GM04504 (cell line): ENCODE measurements at places on chromosomes 7 and 10.
A peak's percentile ranks its signal among the peaks of the same experiment; 100 is the strongest.

DNA sequence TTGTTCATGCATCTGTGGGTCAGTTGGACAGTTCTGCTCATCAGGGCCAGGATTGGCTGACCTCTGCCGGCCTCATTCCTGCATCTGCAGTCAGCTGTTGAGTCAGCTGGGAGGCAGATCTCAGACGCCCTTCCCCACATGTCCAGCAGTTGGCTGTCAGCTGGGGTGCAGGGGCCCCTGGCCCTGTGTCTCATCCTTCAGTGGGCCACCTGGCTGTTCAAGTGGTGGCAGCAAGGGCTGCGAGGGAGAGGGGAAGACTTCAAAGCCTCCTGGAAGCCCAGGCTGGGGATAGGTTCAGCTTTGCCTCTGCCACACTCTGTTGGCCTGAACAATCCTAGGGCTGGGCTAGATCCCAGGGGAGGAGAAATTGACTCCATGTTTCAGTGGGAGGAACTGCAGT is 33.2 kb downstream of the TACR2 start:
- peak; percentile 62 for DNase-seq

- no peak for DNase-seq
Observed at GRCh38 chr7:35707422-35707821, 12.5 kb upstream of the HERPUD2 start.

DNA sequence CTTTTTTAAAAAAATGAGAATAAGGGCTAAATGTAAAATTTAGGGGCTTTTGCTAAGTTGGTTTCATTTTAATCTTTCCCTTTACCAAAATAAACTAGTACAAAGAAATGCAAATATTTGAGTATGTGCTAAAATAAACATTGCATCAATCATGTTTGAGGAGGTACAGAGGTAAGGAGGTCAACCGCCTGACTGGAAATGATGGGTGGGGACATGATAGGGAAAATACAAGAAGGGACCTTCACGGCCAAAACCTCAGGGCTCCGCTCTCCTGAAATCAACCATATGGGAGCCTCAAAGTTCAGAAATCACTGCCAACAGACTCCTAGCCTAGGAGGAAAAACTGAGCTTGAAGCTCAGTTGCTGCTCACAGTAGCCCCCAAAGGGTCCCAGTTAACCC is 207.6 kb downstream of the AHR start:
- DNase-seq, result no peak

DNA sequence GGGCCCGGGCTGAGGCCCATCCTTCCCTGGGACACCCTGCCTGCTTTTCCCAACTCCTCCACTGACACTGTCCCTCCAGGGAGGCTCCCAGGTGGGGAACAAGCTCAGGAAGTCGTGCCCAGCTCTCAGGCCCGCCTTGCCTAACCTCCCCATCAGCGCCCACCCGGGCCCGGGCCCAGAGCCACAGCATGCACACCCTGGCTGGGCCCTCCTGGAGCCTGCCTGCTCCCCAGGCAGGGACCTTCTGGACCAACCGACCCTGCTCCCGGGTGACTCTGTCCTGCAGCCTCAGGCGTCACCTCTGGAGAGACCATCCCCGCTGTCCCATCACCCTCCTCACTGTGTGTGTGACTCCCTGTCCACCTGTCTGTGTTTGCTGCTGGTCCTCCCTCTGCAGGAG is 1.8 kb upstream of the TMEM184A start:
- no peak for DNase-seq

- no peak for DNase-seq
Observed at GRCh38 chr10:31522820-31523219, 203.8 kb downstream of the ZEB1 start.

DNA sequence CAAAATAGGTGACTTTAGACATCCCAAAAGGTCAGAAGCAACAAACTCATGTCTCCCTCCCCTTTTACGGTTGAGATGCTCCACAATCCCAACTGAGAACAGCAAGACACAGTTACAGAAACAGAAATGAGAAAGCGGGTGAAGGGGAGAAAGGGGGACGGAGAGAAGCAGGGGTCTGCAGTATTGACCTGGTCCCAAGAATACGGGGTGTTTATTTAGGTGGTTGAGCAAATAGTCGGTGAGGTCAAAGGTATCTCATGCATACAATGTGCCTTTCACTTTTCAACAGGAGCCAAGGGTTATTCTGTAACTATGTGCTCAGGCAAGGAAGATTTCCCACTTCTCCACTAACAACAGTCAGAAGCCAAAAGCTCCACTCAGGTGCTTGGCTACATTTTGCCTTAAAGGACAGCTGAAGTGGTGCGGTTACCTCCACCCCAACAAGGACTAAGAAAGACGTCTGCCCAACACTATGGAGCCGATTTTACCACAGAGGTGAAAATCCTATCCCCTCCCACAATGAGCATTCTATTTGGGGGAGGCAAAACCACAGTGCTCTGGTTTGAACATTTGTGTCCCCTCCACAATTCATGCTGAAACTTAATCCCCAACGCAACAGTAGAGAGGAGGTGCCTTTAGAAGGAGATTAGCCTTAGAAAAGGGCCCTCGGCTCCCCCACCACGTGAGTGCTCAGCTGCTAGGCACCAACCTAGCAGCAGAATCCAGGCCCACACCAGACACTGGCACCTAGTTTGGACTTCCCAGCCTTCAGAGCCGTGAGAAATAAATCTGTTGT is 77.9 kb downstream of the PARD3 start:
- no peak for DNase-seq

DNA sequence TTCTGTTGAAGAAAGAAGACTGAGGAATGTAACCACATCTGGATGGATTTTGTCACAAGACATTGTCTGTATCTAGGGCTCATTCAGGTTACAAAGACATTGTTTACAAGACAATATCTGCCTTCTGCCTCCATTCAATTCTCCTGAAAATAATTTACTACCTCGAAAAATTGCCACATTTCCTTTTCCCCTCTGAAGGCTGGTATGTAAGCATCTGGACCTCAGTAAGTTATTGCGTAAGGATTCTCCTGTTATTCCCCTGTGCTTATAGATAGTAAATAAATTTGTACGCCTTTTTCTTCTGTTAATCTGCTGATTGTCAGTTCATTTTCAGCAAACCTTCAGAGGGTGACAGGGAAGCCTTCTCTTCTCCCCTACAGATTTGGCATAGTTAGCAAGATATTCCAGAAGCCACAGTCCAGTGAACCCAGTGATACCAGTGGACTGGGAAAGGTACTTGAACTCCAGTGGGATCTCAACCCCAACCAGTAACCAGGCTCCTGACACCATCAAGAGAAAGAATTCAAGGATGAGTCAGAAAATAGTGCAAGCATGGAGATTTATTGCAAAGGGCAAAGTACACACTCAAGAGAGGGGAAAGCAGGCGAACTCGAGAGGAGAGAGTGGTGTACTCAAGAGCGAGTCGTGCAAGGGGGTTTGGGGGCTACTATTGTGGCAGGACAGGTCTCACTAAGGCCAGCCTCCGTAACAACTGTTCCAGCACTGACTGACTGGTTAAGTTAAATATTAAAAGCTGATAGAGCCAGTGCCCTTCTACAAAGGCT is 706.9 kb upstream of the GHITM start:
- peak; percentile 44 for DNase-seq

DNA sequence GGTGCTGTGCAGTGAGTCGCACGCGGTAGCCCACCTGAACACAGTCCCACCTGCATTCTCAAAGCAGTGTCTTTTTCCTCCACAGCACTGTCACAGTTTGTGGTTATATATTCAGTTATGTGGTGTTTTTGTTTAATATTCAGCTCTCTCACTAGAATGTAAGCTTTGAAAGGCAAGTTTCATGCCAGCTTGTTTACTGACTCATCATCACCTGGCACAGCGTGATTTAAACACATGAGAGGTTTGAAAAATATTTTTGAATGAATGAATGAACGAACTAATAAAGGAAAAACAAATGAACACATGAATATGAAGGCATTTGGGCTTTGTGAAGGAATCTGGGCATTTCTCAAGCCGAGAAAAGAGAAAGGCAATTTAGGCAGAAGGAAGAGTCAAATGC is 51.9 kb upstream of the TM9SF3 start:
- no peak for DNase-seq

DNA sequence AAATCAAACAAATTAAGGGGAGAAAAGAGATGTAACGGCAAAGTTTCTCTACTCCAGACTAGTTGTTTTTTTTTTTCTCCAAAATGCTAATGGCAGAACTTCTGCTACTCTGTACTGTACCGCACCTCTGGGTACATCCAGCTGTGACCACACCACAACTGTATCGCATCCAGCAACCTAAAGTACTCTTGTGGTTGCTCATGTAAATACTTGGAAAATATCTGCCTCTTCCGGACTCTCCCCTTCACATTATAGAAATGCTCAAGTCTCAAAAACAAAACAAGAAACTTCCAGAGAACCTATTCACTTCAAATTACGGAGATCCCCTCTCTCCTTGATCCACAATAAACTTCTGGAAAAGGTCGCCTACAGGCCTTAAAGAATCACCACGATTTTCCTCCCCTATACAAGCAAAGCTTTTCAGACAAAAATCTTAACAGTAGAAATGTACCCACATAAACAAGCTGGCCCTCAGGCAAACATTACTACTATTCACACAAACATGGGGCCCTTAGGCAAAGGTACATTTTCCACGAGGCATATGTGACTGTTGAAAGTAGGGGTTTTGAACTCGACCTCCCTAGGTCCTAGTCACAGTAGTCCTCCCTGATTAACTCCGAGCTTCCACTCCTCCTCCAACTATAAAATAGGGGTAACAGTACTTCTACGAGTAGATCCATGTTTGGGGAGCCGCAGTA is 222.9 kb upstream of the MKLN1 start:
- peak; percentile 6 for DNase-seq

DNA sequence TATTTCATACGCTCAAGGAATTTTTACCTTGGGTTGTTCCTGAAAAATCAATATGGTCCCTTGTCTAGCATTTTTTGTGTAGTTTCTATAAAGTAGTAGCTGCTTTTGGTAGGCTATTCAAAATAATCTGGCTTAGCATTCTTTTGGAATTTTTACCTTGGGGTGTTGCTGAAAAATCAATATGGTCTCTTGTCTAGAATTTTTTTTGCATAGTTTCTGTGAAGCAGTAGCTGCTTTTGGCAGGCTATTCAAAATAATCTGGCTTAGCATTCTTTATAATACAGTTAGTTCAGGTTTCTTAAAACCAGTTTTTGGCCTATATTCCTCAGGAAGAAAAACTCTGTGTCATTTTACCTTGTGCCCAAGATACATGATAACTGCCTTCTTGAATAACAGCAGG is 301.9 kb downstream of the SUGCT start:
- no peak for DNase-seq

DNA sequence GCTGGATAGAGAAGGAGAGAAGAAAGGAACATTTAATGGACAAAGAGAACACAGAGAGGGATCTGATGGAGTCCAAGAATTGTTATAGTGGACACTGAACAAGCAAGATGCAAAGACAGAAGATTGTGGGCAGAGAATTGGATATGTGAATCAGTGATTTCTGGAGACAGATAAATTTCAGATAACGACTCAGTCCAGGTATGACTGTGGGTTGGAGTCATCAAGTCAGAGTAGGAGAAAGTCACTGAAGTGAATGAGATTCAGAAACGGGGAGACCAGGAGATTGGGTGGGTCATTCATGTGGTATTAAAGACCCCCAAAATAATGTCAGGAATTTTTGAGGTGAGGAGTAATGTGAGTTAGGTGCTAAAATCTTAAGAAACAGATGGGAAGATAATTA is 23.0 kb downstream of the ASB4 start:
- DNase-seq, result no peak

- DNase-seq, result no peak
Observed at GRCh38 chr10:62244088-62244487, 24.6 kb downstream of the RTKN2 start.

- no peak for DNase-seq
Observed at GRCh38 chr7:87627634-87627994, 584 bp upstream of the RUNDC3B start.

DNA sequence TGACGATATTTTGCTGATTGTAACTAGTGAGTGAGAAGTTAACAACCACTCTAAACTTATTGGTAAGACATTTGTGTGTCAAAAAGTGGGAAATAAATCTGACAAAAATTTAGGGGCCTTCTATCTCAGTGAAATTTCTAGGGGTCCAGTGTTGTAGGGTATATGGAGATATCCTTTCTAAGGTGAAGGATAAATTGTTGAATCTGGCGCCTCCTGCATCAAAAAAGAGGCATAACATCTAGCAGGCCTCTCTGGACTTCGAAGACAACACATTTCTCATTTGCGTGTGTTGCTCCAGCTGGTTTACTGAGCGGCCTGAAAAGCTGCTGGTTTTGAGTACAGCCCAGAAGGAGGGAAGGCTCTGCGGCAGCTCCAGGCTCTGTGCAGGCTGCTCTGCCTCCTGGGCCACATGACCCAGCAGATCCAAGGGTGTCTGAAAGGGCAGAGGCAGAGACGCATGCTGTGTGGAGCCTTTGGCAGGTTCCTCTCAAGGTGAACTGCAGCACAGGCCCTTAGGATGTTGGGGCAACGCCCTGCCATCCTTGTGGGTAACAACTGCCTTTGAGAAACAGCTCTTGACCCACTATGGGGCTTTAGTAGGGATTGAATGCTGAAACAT is 72.4 kb downstream of the LMBR1 start:
- DNase-seq, result no peak

DNA sequence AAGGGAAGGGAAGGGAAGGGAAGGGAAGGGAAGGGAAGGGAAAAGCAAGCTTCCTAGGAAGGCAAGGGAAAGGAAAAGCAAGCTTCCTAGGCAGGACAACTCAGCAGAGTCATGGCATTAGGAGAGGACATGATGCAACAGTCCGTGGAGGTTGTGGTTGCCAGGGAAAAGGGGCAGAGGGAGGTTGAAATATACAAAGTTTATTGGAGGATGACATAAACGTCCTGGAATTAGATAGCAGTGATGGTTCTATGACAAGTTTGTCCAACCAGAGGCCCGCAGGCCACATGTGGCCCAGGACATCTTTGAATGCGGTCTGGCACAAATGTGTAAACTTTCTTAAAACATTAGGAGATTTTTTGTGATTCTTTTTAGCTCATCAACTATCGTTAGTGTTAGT is 59.8 kb upstream of the OPN4 start:
- DNase-seq, result peak; percentile 43

- DNase-seq, result no peak
Observed at GRCh38 chr10:325282-325681, 190.0 kb downstream of the ZMYND11 start.

GRCh38 chr10:71849461-71849908 is 1.6 kb downstream of the PSAP start:
- DNase-seq, result no peak

GRCh38 chr10:15378569-15378968 is 7.5 kb upstream of the FAM171A1 start:
- no peak for DNase-seq

GRCh38 chr10:110666673-110667072 is 22.5 kb downstream of the RBM20 start:
- no peak for DNase-seq

DNA sequence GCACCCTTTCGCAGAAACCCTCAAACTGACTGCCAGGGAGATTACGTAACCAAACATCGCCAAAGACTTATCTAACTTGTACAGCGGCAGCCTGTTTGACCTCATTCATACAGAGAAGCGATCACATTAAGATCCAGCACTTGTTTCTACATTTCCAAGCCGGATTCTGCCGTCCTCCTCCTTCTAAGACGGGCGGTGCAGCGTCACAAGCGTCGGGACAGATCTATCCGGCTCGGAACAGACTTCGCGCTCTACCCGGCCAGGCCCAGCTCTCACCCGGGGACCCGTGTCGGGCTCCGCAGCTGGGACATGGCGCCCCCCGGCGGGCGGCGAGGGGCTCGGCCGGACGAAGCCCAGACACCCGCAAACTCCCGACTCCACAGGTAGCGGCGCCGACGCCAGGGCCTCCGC is 373 bp downstream of the H2AZ2 start:
- peak; percentile 78 for DNase-seq

GRCh38 chr7:21550076-21550475 is 7.2 kb downstream of the DNAH11 start:
- no peak for DNase-seq
